ENCODE measurements at places on chromosomes 2 and 18. TPM values are rescaled to one million over a fixed set of nuclear protein-coding genes. Genes with fewer than 3 reads are reported as not detected.

DNA sequence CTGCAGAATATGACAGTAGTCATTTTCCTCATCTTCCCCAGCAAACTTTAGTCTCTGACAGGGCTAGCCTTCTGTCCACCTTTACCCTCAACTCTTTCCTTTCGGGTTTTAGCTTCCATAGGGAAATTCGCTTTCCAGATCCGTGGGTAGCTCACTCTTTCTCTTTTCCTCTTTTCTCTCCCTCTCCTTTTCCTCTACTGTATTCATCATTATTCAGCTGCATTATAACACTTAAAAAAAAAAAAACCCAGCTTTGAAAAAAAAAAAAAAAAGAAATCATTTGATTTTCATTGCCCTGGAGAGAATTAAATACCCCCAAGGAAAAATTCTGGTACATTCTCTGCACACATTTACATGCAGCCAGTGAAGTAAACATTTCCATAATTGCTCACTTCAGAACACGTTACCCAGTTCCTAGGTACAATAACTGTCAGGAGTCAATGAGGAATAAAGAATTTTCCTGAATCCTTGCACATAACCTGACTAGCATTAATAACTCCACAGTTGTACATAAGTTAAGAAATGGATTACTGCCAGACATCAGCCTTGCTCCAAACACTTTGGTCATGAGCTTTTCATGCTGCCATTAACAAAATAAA, 63.5 kb downstream of the ZNF521 start:
- no peak for DNase-seq

The FRZB gene
- 1.5 TPM for total RNA-seq

DNA sequence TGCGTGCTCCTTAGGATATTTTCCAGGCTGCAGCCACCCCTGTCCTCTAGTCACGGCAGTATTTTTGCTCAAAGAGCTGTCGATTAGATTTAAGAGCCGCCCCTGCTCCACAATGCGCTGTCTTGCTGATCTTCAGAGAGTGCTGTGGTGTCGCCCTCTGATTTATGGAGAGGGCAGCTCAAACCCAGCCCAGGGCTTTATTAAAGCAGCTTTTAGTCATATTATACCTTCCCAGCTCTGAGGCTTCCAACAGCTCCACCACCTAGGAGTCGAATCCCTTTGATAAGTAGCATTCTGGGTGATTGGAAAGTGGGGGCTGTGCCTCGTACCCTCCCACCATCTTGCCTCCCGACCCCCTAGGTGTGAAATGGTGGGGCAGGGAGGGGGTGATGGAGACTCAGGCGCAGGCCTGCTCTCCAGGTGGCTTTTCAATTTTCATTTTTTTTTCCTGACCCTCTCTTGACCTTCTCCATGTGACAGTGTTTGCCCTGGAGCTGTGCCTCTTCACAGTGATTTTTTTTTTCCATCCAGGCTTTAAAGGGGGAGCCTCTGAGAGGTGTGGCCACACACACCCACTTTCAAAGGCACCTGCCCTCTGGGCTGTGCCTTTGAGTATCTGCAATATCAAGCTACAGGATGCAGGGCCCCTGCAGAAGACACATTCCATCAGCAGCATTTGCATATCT, 53.1 kb upstream of the NRP2 start:
- no peak for DNase-seq

GRCh38 chr2:229884775-229885699, 36.8 kb downstream of the TRIP12 start:
- no peak for DNase-seq

GRCh38 chr2:232395586-232395985, 11.1 kb upstream of the ALPG start:
- no peak for DNase-seq

DNA sequence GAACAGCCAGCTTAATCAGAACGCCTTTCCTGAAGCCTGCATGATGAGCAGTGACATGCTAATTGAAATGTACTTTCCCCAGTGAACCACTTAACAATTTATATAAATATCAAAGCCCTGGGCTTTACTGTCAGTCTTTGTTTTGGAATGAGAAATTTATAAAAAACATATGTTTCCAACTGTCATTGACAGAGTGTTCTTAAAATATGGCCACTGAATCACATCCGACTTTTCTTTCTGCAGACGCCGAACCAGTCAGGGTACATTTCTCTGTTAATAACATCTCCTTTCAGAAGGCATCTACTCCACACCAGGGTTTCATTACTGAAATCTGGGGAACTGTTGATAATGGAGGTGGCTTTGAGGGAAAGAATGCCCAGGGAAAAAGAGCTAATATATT, 343.7 kb downstream of the INSIG2 start:
- no peak for DNase-seq

GRCh38 chr18:75554176-75554575, 126.7 kb upstream of the SMIM21 start:
- no peak for DNase-seq

DNA sequence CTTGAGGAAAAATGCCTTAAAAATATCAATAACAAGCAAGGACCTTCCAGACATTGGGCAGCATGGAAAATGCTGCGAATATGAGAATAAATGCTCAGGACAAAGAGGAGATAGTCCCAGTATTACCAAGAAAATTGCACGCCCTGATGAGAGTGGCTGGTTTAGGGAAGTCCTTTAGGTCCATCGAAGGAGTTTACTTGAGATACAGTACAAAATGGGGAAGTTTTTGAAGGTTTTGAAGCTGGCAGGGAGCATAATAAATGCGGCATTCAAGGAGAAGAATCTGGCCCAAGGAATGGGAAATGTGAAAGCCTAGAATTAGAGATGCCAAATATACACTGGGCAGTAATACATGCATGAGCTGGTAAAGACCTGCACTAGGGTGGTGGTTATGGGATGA, 90.2 kb upstream of the SPATS2L start:
- no peak for DNase-seq

The APOB gene
- 0.07 TPM for total RNA-seq

GRCh38 chr18:5122272-5122671, 74.8 kb downstream of the AKAIN1 start:
- DNase-seq: no peak

- DNase-seq: no peak
Measured at GRCh38 chr18:47063096-47063495, 27.7 kb upstream of the ELOA2 start.

GRCh38 chr2:241615041-241615440, 21.9 kb downstream of the THAP4 start:
- DNase-seq: no peak

- no peak for DNase-seq
Measured at GRCh38 chr2:234986876-234987720, 35.3 kb downstream of the SH3BP4 start.

DNA sequence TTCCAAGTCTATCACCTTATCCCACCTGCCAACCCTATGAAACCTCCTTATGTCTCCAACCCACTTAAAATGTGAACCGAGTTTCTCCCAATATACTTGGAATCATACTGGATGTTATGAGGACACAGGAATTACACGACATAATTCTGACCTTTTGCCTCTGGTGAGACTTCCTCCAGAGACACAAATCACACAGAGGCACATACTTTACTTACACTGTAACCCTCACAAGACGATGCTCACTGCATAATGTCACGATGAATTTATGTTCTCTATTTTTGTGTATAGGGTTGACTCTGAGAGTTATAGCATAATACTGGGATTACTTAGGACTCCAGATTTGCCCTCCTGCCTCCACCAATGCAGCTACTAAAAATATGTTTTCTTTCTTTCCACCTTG, 28.0 kb upstream of the SETBP1 start:
- DNase-seq: no peak

The LIMS2 gene
- total RNA-seq: 0.33 TPM

DNA sequence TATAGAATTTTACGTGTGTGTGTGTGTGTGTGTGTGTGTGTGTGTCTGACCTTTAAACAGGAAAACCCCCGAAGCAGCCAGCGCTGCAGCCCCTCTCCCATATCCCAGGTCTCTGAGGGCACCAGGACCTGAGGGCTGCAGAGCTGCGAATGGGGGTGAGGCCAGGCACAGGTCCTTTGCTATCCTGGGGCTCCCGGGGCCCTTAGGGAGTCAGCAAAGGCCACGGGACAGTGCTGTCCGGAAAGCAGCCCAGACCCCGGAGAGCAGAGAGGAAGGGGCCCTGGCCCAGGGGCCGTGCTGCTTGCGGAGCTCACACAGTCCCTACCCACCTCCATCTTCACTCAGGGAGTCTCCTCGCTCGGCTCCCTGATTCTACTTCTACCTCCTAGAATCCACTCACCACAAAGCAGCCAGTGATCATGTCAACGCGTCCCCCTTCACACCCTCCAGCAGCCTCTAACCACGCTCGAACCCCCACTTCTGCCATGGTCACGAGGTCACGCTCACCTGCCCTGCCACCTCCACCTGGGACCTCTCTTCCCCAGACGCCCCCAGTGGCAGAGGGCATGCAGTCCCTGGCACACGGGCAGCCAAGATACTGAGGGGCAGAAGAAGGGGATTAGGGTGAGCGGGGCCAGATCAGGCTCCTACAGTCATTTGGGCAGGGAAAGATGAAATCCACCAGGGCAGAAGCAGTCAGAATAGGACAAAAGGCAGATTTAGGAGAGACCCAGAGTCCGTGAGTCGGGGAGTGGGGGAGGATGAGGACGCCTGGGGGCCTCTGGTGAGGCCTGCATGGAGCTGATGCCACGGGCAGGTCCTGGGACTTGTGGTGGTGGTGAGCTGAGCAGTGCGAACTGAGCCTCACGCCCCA, 86.7 kb downstream of the USP40 start:
- DNase-seq: peak; percentile 61

DNA sequence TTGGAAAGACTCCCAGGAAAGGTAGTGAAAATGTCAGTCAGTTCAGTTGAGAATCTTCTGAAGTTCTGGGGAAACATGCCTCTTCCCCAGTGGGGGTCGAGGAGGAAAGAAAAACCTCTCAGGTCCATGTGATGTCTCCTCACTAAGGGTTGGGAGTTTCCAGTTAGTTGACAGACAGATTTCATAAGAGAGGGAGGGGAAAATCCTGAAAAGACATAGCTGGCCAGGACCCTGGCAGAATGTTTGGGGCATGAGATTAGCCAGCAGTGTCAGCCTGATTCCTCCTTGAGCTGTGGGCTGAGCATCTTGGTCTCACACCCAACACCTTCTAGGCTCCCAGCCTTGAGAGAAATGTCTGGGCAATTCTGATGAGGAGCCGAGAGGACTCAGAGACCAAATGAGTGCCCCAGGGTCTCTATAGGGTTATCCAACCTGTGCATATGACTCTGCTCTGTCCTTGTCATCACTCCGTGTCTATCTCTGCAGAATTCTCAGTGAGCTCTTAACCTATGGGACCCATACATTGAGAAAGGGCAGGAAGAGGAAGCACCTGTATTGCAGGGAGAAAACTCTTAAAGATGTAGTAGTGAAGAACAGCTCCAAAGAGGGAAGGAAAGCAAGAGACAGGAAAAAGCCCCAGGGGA, 13.9 kb downstream of the BMP10 start:
- no peak for DNase-seq

DNA sequence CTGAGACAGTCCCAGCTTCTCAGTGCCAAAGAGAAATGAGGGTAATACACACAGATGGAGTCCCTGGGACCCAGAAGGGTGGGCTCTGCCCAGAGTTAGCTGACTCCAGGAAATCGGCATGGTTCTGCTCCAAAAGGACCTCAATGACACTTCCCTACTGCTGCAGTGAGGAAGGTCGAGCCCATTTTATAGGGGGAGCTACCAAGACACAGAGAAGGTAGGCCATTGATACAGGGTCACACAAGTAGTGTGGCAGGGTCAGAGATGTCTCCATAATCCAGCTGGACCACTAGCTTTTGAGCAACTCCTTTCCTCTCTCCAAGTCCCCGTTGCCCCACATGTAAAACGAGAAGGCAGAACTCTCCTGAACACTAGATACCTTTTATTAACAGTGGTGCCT, 276.9 kb downstream of the MYCN start:
- no peak for DNase-seq

DNA sequence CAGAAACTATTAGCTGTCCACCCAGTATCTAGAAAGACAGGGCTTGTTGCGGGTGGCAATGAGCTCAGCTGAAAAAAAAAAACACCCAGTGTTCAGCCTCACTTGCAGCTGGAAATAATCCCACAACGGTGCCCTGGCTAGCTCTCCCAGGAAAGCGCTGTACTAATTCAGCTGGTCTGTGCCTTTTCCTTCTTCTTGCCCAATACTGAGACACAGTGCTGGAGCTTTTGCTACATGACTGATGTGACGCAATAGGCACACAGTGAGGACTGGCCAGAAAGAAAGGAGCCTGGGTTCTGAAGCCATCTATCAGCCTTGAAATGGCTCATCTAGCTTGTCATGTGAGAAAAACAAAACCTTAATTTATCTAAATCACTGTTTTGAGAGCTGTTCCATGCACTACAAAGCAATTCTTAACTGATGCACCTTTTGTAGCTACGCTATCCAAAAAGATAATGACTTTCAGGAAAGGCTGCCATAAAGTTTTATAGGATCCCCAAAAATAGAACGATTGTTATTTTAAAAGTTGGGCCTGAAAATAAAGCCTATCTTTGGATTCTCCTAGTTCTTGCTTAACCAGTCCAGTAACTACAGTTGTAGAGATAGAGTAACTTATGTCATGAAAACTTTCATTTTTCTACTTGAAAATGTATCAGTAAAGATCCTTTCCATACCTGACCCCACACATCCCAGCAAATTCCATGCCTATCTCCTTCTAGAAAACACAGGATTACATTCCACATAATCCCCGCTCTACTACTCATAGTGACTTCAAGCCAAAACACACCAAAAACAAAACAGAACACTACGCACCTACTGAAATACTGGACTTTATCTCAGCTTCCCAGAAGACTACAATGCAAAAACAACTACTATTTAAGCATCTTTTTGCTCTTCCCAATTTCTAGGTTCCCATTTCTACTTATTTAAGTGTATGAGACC, 15.9 kb downstream of the KIDINS220 start:
- DNase-seq: no peak

GRCh38 chr18:3323900-3324299, 62.0 kb downstream of the MYL12B start:
- no peak for DNase-seq

The ILKAP gene
- total RNA-seq: 12.8 TPM

DNA sequence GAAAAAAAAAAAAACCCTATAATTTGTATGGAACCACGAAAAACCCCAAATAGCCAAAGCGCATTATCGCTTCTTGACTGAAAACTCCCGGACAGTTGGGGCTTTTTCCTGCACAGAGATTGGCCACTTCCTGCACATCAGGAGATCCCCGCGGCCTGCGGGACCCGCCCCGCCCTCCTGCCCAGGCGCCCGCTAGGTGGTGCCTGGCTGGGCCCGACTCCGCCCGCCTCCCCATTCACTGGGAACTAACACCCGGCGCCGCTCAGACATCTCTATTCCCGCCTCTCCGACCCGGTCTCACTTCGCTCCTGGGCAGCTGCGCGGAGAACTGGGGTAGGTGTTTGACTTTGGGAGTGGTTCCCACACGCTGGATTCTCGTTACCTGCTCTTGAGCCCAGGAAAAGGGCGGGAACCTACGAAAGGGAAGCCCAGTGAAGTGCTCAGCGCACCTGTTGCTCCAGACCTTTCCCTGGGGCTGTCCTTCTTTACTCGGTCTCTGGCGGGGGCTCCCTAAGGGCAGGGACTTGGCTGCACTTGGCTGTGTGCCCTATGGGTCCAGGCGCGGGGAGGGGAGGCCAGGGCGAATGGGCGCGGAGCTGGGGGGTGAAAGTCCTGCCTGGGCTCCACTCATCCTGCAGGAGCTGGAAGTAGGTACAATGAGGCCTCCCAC, at the start of gene HMSD:
TSS of gene HMSD (plus strand) at position 234 of the 670 bp plus-strand sequence. CDS start 4,155 bp downstream, outside the sequence.
- DNase-seq: peak; percentile 88

The DSC1 gene
- total RNA-seq: 0.04 TPM

- DNase-seq: no peak
Measured at GRCh38 chr18:23743733-23744333, 54.6 kb downstream of the LAMA3 start.

Measured in H7 (cell line).